ENCODE measurements at places on chromosomes 13 and 19.
A peak's percentile ranks its signal among the peaks of the same experiment; 100 is the strongest.

DNA sequence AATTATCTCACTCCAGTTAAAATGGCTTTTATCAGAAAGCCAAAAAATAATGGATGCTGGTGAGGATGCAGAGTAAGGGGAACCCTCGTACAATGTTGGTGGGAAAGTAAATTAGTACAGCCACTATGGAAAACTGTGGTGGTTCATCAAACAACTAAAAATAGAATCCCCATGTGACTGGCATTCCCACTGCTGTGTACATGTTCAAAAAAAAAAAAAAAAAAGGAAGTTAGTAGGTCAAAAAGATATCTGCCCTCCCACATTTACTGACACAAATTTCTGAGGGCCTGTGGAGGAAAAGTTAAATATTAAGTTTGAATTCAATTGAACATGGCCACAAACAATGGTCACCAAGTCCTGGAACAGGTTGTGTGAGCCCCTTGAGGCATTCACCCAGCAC is 9.8 kb upstream of the ZSCAN5A start:
- DNase-seq: no peak

DNA sequence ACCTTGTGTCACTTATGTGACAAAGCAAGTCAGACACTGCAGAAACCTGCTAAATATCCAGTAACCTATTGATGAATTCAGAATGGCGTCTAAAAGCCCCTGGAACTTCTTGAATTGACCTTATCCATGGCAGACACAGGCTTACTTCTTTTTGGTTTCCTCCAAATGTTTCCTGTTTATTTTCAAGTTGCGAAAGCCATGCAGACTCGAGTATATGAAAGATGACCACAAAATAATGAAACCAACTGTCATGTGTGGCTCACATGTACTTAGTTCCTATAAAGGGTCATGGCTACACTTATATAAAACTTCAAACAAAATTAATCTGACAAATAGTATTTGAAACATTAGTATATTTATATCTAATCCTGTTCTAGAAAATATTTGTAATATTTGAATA is 113.1 kb upstream of the FNDC3A start:
- no peak for DNase-seq

- DNase-seq: no peak
Measured at GRCh38 chr19:29079356-29080032, 133.5 kb downstream of the UQCRFS1 start.

DNA sequence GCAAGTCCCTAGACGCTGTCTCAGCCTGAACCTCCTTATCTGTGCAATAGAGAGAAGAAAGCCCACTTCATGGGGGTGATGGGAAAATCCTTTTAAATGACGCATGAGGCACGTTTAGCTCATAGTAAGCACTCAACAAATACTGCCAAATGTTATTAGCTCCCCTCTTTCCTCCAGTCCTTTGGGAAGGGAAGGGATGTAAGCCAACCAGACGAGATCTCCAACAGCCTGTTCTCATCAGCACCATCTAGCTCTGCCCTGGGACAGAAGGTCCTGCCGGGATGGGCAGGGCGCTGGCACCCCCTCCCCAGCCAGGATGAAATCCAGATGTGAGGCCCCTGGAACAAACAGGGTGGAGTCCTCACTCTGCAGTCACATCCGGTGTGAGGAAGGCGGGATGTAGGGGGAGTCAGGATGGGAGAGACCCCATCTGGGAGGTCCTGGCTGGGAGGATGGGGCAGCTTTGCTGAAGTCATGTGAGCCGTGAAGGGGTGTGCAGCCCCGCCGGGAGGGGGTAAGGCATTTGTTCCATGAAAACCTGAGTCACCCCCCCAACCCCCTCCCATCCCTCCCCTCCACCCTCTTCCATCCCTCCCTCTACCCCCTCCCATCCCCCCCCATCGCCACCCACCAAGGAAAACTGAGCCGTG is 4.6 kb downstream of the S1PR2 start:
- DNase-seq: no peak

- peak; percentile 97 for DNase-seq
Measured at GRCh38 chr19:12791345-12792050, at the start of gene JUNB. JUNB (plus strand) TSS chr19:12791486; CDS start chr19:12791772, 286 bp downstream.

DNA sequence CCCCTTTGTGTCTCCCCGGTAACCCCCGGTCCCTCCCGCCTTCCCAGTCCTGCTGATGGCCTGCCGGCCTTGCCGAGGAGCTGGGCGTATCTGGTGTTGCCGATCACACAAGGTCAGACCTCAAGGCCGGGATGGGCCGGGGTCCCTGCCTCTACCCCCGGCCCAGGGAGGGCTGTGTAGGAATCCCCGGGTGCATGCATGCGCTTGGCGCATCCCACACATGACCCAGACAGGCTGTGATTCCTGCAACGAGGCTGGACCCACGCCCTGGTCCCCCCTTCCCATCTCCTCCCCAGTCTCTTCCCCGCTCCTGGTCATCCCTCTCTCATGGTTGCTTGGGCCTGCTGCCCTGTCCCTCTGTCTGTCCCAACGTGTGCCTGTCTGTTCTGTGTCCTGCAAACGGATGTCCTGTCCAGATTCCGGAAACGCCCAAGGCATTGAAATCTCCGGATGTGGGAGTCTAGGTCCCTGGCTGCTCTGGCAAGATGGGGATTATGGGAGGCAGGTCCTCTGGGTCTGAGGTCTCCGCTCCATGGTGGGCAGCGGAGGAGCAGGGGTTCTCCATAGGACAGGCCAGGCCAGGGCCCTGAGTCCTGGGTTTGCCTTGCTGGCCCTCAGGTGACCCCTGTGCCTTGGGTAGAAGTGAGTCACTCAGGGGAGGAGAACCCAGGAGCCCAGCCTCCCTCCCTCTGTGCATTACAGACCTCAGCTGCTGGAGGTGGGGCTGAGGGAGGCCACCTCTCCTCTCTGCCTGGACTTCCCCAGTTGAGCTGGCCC is 1.6 kb downstream of the PKN1 start:
- no peak for DNase-seq

DNA sequence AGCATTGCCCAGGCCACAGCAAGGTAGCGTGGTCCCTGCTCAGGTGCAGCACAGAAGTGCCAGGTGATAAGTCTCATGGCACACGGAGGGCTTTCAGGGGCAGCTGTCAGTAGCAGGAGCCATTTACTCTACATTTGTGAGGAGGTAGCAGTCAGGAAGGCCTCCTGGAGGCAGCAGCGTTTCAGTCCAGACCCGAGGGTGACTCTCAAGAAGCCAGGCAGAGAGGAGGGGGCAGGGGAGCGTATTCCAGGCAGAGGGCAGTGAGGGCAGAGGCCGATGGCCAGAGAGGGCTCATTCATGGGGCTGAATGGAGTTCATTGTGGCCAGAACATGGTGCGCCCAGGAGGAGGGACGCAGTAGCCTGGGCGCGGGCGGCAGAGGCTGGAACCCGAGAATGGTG is 8.9 kb downstream of the PIAS4 start:
- no peak for DNase-seq

DNA sequence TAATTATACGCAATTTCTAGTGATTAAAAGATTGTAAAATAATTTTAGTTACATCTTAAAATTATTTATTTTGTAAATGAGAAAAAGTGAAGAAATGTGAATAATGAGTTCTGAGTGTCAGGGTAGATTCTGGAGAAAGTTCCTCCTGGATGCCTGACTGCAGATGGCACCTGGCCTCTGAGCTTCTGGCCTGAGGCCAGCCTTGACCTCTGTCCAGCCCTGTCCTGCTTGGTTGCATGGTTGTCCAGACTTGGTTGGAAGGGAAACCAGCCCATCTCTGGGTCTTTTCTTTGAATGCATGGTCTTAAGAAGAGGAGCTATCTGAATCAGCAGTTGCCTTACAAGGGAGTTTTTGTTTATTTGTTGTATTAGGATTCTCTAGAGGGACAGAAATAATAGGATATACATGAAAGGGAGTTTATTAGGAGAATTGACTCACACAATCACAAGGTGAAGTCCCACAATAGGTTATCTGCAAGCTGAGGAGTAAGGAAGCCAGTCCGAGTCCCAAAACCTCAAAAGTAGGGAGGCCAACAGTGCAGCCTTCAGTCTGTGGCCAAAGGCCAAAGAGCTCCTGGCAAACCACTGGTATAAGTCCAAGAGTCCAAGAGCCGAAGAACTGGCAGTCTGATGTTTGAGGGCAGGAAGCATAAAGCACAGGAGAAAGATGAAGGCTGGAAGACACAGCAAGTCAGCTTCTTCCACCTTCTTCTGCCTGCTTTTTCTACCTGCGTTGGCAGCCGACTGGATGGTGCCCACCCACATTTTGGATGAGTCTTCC is 385.8 kb downstream of the ZNF536 start:
- DNase-seq: no peak

DNA sequence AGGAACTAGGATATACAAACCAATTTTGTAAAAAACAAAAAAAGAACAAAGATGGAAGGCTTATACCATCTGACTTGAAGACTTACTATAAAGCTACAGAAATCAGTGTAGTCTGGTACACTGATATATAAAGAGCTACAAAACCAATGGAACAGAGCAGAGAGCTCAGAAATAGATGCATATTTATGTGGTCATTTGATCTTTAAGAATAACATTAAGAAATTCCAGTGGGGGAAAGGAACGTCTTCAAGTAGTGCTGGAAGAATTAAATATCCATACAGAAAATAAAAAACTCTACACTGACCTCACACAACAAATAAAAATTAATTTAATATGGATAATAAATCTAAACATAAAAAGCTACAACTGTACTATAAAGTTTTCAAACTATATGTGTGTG is 317.0 kb downstream of the ENOX1 start:
- no peak for DNase-seq

DNA sequence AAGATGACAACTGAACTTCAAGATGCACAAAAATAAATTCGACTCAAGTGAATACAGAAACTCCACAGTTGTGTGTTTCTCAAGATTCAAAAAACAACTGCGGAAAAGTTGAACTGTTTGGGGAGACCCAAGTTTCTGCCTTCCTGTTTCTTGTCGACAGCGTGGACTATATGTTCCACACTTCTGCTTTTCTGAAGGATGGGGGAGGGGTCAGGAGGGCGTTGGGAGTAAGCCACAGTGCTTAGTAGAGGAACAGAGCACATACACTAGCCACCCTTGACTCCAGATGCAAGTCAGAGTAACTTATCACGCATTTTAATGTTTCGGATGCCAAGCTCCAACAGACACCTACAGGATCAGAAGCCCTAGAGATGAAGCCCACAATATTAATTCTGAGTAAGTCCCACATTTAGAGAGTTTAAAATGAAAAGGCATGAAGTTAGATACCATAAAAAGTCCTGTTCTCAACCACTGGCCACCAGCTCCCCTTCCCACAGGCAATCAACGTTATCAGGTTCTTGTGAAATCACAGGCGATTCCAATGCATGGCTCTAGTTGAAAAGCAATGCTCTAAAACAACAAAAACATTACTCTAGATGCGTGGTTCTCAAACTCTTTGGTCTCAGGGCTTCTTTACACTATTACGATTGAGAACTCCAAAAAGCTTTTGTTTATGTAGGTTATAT is 4.2 kb downstream of the TUBGCP3 start:
- no peak for DNase-seq

DNA sequence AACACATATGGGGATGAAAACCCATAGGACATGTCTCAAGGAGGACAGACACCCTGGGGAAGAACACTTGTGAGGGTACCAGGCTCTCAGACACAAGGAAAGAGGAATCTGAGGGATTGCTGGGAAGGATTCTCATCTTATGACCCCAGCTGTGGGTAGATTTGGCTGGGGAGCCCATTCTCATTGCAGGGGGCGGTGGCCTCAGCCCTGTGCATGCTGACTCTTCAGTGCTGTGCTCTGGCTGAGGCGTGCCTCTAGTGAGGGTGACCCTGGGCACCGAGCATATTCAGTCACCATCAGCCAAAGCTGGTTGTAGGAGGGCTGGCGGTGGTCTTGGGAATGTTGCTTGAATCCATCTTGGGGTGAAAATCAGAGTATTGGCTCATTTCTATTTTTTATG is 140.7 kb downstream of the TM9SF2 start:
- no peak for DNase-seq

- no peak for DNase-seq
Measured at GRCh38 chr13:77827332-77827731, 91.3 kb downstream of the EDNRB start.

DNA sequence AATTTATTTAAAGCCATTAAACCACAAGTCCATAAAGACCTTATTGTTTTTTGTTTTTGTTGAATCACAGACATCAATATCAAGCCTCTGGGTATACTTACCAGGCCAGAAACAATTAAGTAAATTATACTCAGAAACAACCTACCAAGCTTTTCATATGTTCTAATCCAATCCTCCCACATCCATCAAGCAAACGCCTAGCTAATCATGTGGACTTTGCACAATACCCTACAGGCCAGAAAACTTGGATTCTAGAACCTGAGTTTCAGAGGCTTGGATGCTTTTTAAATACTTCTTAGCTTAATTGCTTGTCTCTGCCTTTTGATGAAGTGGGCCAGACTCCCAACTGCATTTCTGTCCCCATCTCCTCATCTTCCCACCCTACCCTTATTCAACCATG is 39.9 kb downstream of the TGDS start:
- no peak for DNase-seq

DNA sequence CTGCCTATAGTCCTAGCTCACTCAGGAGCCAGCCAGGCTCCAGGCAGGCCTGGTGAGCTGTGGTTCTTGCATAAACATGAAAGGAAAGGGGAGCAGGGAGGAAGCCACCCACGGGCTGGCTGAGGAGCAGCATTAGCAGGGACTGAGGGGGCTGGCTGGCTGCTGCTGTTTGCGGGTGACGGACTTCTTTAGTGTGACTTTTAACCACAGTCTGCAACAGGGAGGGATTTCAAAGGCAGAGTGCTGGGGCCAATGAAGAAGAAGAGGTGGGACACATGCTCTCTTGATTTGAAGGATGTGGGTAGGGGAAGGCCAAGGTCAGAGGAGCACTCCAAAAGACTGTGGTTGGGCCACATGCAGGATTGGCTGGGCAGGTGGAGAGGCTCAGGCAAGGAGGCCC is 223.0 kb downstream of the DNAJC15 start:
- DNase-seq: no peak

DNA sequence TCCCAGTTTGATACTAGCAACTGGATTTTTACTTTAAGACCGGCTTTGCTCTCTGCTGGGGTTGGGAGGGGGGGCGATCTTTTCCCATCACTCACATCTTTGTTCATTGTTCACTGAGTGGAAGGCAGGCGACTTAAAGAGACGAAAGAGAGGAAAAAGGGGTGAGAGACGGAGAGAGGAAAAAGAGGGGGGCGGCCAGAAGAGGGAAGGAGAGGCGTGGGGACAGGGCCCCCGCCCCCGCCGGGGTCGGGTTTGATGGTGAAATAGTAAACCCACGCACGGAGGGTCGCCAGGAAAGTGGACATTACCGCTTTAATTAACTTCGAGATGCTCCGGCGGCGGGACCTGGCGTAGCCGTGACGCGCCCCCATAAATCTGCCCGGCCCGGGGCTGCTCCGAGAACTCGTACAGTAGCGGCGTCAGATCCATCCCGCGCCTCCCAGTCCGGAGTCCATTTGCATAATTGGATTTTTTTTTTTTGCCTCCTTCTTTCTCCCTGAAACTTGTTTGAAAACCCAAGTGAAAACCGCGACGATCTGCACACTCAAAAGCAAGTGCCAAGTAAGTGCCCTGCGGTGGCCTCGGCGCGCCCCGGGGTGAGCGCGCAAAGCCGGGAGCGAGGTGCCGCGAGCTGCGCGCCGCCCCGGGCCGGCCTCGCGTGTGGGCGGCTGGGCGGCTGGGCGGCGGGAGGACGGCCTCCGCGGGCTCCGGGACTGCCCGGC is 143.9 kb upstream of the ZNF536 start:
- no peak for DNase-seq

- DNase-seq: no peak
Measured at GRCh38 chr13:80663788-80664187, 322.9 kb upstream of the SPRY2 start.

GRCh38 chr13:99379856-99380801 is 72.9 kb upstream of the GPR183 start:
- no peak for DNase-seq

- DNase-seq: no peak
Measured at GRCh38 chr13:97495678-97496077, 61.7 kb downstream of the RAP2A start.

Measured in stimulated activated CD4-positive, alpha-beta T cell treated with anti-CD3 and anti-CD28 coated beads, Interleukin-2, amount 100 ng/mL, for 4 hours (primary cell).